ENCODE measurements at places on chromosomes 3 and 15. TPM values are rescaled to one million over a fixed set of nuclear protein-coding genes. Genes with fewer than 3 reads are reported as not detected.
A peak's percentile ranks its signal among the peaks of the same experiment; 100 is the strongest.

The GYG1 gene
- total RNA-seq: 23.9 TPM

- H3K27ac ChIP-seq: no peak overlapping the region
- no peaks in the 10 kb centered on the region for H3K36me3 ChIP-seq
- no peak overlapping the region for H3K4me3 ChIP-seq
- H3K4me1 ChIP-seq: peaks cover 4% of the 10 kb centered on the region
- no peak for DNase-seq
Measured at GRCh38 chr3:126941721-126942270, 41.1 kb upstream of the PLXNA1 start.

DNA sequence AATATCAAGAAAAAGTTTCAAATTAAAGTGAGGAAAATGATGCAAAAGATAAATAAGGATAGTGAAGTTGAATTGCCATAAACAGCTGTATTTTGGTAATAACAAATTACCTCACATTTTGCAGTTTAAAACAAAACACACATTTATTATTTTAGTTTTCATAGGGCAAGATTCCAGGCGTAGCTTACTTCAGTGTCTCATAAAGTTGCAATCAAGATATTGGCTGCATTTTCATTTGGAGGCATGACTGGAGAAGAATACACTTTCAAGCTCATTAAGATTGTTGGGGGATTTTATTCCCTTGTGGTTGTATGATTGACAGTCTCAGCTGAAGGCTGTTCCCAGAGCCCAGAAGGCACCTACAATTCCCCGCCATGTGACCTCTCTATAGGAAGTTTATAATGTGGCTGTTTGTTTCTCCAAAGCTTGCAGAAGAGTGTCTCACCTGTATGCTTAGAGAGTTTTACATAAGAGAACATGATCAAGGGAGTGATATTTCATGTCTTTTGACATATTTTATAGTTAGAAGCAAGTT lies 151.4 kb downstream of the OTOL1 start:
- H3K4me1 ChIP-seq: peaks cover 4% of the 10 kb centered on the region
- DNase-seq: no peak
- no peak overlapping the region for H3K4me3 ChIP-seq
- no peaks in the 10 kb centered on the region for H3K27me3 ChIP-seq

The CNTN6 gene
- 0.23 TPM for total RNA-seq

The MRAS gene
- total RNA-seq: 6.3 TPM

The SLC28A1 gene
- not detected for total RNA-seq

DNA sequence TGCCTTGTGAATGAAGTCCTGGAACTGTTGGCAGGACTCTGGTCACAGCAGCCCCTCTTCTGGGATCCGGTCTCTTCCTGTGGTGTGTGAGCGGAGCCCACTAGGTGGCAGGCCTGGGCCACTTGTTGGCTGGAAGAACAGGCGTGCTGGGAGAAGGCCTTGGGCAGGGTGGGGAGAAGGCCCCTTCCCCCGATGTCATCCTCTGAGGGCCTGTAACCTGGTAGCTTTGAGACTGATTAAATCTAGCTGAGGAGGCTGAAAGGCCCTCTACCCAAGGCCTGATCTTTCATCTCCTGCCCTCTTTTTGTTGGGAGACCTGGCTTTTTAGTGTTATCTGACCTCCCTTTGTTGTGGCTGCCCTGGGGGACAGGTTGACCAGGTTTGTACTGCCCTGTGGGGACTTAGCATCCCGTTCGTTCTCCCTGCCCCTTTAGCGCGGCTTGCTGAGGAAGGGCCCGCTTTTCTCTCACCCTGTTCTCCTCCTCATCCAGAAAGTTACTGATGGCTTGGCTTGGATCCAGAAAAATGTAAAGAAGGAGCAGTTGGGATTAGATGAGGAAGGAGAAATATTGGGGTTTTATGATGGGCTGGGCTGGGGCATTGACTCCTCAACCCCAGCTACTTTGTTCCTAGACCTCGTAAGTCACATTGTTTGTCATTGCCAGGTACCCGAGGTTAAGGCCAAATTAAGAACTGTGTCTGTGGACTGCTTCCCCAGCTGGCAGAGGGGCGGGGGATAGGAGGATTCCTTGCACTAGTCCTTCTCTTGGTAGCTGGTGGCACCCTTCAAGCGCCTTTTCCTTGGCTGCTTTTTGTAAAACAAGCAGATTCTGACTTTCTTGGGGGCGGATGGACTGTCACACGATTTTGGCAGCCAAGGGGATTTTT lies 48.5 kb downstream of the CHCHD6 start:
- DNase-seq: peak; percentile 98
- H3K36me3 ChIP-seq: no peaks in the 10 kb centered on the region
- H3K4me3 ChIP-seq: no peak overlapping the region
- H3K27me3 ChIP-seq: no peaks in the 10 kb centered on the region

The LYZL4 gene
- total RNA-seq: not detected

Data from endodermal cell (in vitro differentiated cells).